Immature natural killer cell (primary cell): ENCODE measurements at places on chromosomes 12 and 14. TPM values are rescaled to one million over a fixed set of nuclear protein-coding genes. Genes with fewer than 3 reads are reported as not detected.

The PLEKHG7 gene
- polyA plus RNA-seq = not detected

The KRT71 gene
- not detected for polyA plus RNA-seq

GRCh38 chr12:99043319-99043914 is 398.3 kb downstream of the APAF1 start:
- H3K4me1 ChIP-seq = no peaks in the 10 kb centered on the region
- no peak overlapping the region for H3K27ac ChIP-seq

The P2RX2 gene
- polyA plus RNA-seq = not detected

- no peak overlapping the region for H3K27ac ChIP-seq
- no peak for DNase-seq
- no peak overlapping the region for H3K4me3 ChIP-seq
- H3K36me3 ChIP-seq = peaks cover 31% of the 10 kb centered on the region
Measured at GRCh38 chr12:62576503-62576902, 109.9 kb downstream of the MON2 start.

DNA sequence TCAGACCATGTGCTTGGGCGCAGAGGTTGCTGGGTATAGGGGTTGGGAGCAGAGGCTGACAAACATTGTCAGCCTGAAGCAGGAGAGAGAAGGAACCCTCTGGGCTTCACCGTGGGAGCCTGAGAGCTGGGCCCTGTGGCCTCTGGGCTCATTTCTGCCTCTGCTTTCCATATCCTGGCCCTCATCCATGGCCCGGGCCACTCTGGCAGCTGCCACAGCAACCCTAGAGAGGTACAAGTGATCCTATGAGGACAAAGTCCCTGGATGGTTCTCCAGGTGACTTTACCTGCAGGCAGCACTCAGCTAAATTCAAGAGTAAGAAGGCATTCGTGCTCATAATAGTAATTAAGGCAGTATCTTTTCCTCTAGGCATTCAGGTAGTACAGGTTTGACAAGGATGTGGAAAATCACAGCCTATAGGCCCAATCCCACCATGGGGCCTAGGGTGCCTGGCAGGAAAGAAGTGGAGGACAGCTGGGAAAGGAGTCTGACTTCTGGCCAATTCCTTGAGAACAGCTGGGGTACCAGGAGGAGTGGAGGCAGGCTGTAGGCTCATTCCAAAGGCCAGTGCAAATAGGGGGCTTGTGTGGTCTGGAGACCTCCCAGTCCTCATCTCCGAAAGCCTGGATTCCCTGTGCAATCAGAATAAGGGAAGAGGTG is 3.6 kb upstream of the TTC7B start:
- H3K4me3 ChIP-seq = no peak overlapping the region
- H3K4me1 ChIP-seq = peaks cover 17% of the 10 kb centered on the region
- no peak overlapping the region for H3K27ac ChIP-seq
- peaks cover 11% of the 10 kb centered on the region for H3K27me3 ChIP-seq

DNA sequence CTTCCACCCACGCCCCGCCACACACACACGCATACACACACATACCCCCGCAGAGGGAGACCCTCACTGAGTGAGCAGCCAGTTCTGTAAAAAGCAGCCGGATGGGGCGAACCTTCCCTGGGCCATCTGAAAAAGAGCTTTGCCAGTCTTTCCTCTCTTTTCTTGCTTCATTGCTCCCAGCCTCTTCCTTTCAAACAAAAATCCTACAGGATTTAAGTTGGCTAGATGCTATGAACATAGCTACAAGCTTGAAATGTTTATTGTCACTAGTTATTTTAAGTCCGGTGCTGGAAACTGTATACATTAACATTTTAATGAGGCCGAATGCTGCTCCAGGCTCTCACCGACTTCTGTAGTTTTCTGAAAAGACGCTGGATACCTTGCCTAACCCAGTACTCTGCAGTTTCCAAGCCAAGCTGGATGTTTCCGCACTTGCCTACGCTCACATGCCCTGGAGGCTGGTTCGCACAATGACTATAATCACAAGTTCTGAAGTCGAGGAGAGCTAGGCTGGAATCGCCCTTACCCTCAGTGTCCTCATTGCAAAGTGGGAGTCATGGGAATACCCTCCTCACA is 39.2 kb downstream of the LTBP2 start:
- peaks cover 49% of the 10 kb centered on the region for H3K27me3 ChIP-seq
- H3K4me1 ChIP-seq = peaks cover 37% of the 10 kb centered on the region
- H3K27ac ChIP-seq = no peak overlapping the region
- peak overlapping the region; percentile 80 for H3K4me3 ChIP-seq

GRCh38 chr12:104464899-104465298 is 8.2 kb downstream of the CHST11 start:
- H3K4me3 ChIP-seq = peak overlapping the region; percentile 64
- no peaks in the 10 kb centered on the region for H3K27me3 ChIP-seq
- no peak for DNase-seq

- peaks cover 2% of the 10 kb centered on the region for H3K27me3 ChIP-seq
- no peaks in the 10 kb centered on the region for H3K4me1 ChIP-seq
- H3K36me3 ChIP-seq = no peaks in the 10 kb centered on the region
- no peak overlapping the region for H3K27ac ChIP-seq
- DNase-seq = no peak
Measured at GRCh38 chr12:111238075-111238734, 130.7 kb downstream of the PHETA1 start.

- no peak overlapping the region for H3K4me3 ChIP-seq
- peak; percentile 28 for DNase-seq
- H3K27ac ChIP-seq = no peak overlapping the region
Measured at GRCh38 chr14:51283402-51284085, 43.5 kb downstream of the TMX1 start.

- H3K27ac ChIP-seq = no peak overlapping the region
- no peaks in the 10 kb centered on the region for H3K27me3 ChIP-seq
- no peak for DNase-seq
- no peaks in the 10 kb centered on the region for H3K36me3 ChIP-seq
Measured at GRCh38 chr12:7122811-7123769, 5.6 kb downstream of the RBP5 start.

The RPS6KL1 gene
- not detected for polyA plus RNA-seq

GRCh38 chr14:88804035-88804434 is 11.3 kb upstream of the EML5 start:
- no peak for DNase-seq
- H3K27me3 ChIP-seq = peaks cover 15% of the 10 kb centered on the region
- H3K27ac ChIP-seq = no peak overlapping the region
- no peaks in the 10 kb centered on the region for H3K36me3 ChIP-seq

DNA sequence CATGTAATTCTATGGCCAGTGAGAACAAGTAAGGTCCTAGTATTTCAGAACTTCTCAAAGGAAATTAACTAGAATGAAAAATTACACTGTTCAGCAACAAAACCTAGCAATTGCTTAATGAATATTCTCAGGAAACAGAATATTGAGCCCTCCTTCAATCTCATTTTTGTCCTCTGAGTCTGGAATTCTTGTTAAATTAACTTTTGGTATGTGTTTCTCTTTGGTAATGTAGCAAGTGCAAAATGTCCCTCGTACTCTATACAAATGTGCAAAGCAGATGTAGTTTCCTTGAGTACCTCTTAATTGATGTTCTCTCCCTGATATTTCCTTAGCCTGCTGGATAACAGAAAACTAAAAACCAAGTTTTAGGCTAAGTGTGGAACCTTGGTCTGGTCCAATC is 190.8 kb upstream of the CNOT2 start:
- H3K27ac ChIP-seq = peak overlapping the region; percentile 92
- peak overlapping the region; percentile 3 for H3K4me3 ChIP-seq
- no peak for DNase-seq
- peaks cover 6% of the 10 kb centered on the region for H3K27me3 ChIP-seq

GRCh38 chr12:113066813-113067400 is 10.4 kb downstream of the DTX1 start:
- H3K4me3 ChIP-seq = no peak overlapping the region
- no peaks in the 10 kb centered on the region for H3K36me3 ChIP-seq
- no peak overlapping the region for H3K27ac ChIP-seq
- peaks cover 2% of the 10 kb centered on the region for H3K27me3 ChIP-seq

DNA sequence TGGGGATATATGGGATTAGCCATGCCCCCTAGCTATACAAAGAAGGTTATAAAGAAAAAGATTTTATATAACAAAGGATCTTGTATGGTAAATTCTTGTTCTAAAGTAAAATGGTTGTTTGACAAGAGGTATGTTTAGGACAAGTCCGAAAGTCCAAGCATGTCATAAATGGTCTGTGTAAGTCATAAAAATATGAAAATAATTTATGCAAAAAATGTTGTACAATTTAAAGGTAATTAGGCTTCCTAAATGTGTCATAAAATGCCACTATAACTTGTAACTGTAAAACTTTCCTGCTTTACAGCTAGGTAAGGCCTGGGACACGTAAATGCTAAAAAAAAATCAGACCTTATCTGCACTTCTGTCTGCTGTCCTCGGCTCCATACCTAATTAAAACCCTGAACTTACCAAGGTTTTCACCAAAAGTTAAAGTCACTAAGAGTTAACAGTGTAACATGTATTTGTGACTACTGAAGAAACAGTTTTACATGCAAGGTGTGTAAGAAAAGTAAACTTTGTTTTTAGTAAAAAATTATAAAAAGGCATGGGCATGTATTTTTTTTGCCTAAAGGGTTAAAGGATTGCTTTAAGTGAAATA is 110.0 kb upstream of the RESF1 start:
- H3K27me3 ChIP-seq = no peaks in the 10 kb centered on the region
- no peak for DNase-seq
- H3K4me3 ChIP-seq = no peak overlapping the region
- H3K36me3 ChIP-seq = peaks cover 15% of the 10 kb centered on the region

- peak overlapping the region; percentile 94 for H3K4me3 ChIP-seq
- DNase-seq = peak; percentile 76
- H3K27ac ChIP-seq = peak overlapping the region; percentile 96
- H3K36me3 ChIP-seq = no peaks in the 10 kb centered on the region
Measured at GRCh38 chr12:31324116-31324844, 1.7 kb downstream of the SINHCAF start.

GRCh38 chr14:71918955-71919354 is 13.3 kb upstream of the RGS6 start:
- no peaks in the 10 kb centered on the region for H3K36me3 ChIP-seq
- H3K27me3 ChIP-seq = peaks cover 10% of the 10 kb centered on the region
- H3K27ac ChIP-seq = no peak overlapping the region
- H3K4me1 ChIP-seq = no peaks in the 10 kb centered on the region

DNA sequence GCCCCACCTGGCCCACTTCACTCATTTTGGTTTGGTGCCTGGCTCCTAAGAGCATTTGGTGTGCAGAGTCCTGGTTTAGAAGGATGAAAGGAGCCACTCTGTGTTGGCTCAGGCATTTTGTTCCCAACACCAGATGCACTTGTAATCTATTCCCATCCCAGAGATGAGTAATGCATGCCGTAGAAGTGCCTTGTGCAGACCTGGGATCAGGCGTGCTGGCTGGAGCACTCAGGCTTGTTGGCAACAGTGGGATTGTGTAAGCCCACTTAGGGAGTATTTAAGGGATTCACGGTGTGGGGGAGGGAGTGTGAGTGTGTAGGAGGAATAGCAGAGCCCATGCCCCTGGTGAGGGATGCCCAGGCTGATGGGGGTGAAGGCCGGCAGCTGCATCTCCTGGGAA is 501.5 kb upstream of the TBX3 start:
- no peak for DNase-seq
- no peak overlapping the region for H3K4me3 ChIP-seq
- peaks cover 1% of the 10 kb centered on the region for H3K27me3 ChIP-seq
- H3K4me1 ChIP-seq = no peaks in the 10 kb centered on the region
